NCI-H774 (cell line): ENCODE measurements at places on chromosomes 5 and 9.

DNA sequence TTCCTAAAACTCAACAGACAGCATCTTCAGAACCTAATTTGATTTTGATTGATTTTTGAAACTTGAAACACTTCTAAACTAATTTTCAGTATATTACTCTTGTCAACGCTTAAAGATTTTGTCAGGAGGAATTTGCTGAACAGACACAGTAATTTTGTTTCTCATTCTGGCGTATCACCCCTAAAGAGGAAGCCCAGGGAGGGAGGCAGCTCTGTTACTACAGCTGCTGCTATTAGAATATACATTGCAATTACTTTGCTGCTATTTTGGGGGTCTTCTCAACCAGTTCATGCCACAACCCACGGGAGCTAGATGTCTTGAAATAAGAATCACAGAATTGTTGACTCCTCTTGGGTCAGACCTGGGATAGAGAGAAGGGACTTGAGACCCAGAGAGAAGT, 122.6 kb downstream of the TLR4 start:
- no peak for DNase-seq

DNA sequence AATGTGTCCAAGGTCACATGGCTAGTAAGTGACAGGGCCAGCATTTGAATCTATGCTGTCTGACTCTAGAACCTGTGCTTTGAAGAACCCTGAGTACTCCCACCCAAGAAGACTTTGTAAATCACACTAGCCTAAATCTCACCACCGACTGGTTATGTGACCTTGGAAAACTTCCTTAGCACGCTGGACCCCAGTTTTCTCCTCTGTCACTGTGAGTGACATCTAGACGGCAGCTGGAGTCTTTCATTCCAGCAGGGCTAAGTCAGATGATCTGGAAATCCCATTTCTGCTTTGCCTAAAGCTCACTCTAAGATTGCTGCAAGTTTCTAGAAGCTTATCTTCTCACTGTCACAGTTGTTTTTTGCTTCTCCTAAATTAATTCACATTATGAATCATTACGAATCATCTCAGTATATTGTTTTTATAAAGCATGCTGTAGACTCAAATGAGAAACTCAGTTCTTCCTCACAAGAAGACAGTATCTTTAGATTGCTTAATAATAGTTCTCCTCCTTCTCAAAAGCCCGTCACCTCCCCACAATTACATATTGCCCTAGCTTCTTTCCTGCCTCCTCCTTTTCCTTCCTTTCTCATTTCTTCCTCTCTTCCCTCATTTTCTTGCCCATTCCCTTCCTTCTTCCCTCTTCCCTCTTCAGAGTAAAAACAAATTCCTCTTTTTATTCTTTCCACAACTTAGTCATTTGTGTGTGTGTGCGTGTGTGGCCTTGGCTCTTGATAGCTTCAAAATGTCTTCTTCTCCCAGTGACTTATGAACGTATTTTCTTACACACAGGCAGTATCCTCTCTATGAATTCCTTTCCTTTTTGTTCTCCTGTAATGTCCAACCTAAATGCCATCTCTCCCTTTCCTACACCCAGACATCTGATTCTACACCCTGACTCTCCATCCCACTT, 16.8 kb downstream of the ALDOB start:
- DNase-seq = no peak

- DNase-seq = no peak
Measured at GRCh38 chr9:10232352-10232930, 380.4 kb downstream of the PTPRD start.

- no peak for DNase-seq
Measured at GRCh38 chr5:78633700-78634099, 14.9 kb downstream of the LHFPL2 start.

DNA sequence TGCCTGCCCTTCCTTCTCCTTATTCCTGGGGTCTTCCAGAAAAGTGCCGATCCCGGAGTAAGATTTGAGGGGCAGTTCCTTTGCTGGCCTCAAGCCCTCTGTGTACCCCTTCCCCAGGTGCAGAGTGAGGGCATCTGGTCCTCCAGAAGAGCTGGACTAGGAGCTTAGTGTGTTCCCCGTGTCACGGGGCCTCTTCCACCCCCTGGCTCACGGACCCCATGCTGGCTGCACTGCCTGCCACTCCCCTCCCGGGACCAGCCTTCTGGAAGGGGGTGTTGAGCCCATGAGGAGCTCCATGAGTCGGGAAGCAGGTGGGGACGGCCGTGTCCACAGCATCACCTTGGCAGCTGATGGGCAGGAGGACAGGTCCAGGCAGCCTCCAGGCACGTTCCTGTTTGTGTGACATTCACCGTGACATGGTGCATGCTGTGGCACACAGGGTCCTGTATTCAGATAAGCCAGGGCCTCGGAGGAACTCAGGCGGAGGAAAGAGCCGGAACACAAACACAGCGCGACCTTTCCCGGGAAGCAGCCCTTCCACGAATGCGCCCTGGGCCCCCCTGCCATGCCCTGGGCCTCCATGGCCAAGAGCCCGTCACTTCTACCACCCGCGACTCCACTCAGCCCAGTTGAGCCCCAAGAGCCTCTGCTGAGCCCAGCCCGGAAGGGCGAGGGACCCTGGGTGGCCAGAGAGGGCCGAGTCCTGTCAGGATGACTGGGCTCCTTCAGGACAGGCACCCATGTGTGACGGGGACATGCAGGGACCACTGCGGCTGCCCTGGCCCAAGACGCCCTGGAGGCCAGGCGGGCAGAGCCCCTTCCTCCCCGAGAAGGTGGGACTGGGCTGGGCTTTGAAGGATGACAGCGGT, 5.9 kb upstream of the LCN1 start:
- no peak for DNase-seq

GRCh38 chr5:81067406-81067805, 107.2 kb downstream of the RASGRF2 start:
- DNase-seq = no peak

DNA sequence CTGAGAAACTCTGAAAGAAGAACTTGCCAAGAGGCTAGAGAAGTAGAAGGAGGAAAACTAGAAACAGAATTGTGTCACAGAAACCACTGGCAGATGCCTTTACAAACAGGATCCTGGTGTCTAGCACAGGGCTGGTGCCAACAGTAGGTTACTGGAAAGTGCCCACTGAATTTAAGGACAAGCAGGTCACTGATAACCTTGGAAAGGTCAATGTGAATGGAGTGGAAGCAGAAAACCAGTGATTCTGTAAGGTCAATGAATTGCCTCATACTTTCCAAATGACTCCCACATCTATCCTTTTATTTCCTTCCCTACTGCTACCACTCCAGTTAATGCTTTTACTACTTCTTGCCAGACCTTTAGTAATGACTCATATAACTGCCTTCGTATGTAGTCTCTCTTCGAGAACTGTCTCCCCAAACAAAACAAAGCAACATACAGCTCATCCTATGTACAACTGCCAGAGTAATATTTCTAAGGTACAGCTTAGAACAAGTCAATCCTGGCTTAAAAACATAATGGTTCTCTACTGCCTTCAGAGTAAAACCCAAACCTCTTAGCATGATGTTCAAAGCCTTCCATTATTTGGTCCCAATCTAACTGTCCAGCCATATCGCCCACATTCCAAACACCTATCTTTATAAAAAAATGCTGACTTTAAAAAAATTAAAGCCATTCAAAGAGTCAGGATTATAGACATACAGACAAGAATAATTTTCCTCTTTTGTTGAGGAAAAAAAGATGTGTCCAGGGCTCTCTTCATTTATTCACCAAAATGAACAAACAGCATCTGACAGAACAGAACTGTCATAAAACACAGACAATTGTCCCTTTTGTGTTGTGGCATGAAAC, 52.5 kb downstream of the NR3C1 start:
- no peak for DNase-seq

DNA sequence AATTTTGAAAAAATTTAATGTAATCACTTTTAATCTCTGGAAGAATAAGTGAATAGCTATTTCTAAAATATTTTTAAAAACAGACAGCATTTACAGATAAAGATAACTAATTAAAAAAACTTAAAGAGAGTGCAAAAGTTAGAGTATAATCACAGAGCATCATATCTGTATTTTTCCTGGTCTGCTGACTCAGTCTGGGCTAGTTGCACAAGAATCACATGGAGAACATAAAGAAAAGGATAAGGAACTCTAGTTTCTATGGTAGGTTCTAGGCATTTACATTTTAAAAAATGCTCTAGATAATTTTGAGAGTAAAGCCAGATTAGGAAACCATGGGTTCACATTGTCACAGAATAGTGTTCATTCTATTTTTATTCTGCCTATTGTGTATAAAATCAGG, 347.4 kb downstream of the PSAT1 start:
- DNase-seq = no peak

- DNase-seq = no peak
Measured at GRCh38 chr9:29220596-29221251, 1647.4 kb upstream of the C9orf72 start.

GRCh38 chr9:124022201-124023121, 10.9 kb downstream of the LHX2 start:
- DNase-seq = no peak

DNA sequence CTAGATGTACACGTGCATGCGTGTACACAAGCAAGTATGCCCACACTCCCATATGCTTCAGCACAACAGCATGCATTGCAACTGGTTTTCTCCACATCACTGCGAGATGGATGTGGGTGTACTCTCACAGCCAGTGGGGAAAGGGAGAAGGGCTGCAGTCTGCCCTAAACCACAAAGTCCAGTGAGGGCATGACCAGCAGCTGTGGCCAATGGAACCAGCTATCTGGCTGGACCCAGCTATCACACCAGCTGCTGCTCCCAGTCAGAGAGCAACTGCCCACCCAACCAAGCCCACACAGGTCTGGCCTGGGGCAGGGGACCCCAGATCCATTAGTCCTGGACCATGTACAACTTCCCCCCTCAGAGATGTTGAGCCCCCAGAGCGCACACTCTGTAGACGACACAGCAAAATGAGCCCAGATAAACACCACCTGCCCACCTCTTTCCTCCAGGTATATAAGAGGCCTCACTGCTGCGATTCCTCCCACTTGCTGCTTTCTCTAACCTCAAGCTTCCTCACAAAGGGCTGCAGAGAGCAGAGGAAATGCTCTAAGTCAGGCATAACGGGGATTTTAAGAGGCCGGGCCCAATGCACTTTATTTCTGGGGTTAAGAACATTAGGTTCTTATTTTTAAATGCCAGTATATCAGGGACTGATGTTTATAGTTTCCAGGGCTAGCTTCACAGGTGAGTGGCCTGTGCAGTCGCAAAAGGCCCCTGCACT, 39.0 kb downstream of the SHB start:
- DNase-seq = no peak

- no peak for DNase-seq
Measured at GRCh38 chr5:36842087-36842486, 34.5 kb upstream of the NIPBL start.

GRCh38 chr5:87081016-87081415, 186.7 kb upstream of the RASA1 start:
- no peak for DNase-seq

DNA sequence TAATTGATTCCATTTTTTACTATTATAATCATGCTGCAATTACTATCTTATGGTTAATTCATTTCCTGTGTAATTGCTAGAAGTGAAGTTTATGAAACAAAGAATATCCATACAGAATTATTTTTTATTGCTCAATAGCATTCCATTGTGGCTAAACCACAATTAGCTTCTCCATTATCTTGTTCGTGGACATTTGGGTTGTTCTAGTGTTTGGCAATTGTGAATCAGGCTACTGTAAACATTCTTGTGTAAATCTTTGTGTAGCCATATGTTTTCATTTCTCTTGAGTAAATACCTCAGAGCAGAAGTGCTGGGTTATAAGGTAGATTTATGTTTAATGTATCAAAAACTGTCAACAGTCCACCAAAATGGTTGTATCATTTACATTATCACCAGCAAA, 341.1 kb downstream of the MAT2B start:
- no peak for DNase-seq

GRCh38 chr5:112317866-112318265, 101.2 kb downstream of the EPB41L4A start:
- DNase-seq = no peak

DNA sequence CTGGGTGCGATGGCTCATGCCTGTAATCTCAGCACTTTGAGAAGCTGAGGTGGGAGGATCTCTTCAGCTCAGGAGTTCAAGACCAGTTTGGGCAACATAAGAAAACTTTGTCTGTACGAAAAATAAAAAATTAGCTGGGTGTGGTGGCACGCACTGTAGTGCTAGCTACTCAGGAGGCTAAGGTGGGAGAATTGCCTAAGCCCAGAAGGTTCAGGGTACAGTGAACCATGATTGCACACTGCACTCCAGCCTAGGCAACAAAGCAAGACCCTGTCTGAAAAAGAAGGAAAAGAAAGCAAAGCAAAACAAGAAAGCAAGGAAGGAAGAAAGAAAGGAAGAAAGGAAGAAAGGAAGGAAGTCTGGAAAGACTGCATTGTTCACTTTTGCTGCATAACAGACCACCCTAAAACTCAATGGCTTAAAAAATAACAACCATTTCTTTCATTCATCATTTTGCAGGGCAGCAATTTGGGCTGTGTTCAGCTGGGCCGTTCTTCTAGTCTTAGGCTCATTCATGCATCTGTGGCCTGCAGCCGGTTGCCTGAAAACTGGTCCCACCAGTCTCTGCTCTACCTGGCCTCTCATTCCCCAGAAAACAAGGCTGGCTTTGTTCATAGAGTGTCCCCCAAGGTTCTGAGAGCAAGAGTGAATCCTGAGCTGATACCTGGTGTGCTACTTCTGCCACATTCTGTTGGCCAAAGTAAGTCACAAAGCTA, 82.4 kb upstream of the MIER3 start:
- no peak for DNase-seq

- peak; percentile 32 for DNase-seq
Measured at GRCh38 chr5:32531885-32532520, 53.4 kb upstream of the SUB1 start.

DNA sequence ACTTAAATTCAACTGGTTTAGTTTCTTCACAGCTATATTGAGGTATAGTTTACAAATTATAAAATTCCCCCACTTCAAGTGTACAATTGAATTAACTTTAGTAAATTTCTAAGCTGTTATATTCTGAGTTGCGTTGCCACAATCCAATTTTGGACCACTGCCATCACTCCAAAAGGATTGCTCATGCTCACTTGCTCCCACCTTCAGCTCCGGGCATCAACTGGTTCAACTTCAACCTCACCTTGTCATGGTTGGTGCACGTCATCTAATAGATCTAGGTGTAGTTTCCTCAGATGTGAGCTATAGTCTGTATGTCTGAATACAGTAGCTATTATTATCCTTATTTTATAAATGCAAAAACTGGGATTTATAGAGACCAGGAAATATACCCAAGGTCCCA, 942.5 kb upstream of the WWC1 start:
- no peak for DNase-seq

DNA sequence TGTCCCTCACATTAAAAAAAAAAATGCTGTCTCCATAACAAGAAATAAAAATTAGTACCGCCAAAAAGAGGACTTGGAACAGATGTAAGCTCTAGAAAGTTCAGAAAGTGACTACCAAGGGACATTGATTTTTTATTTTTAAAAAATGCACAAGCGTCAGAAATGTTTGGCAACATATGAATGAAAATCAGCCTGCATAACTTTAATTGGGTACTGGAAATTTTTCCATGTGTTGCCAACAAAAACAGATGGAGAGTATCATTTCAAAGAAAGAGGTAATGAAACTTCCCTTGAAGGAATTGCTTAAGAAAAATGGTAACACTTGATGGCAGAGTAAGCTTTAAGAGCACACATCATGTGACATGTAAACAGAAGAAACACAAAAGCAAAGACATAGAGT, 47.2 kb downstream of the OR2K2 start:
- DNase-seq = no peak
